Stimulated activated CD8-positive, alpha-beta memory T cell treated with anti-CD3 and anti-CD28 coated beads, Interleukin-15, amount 100 ng/mL, for 24 hours (primary cell): ENCODE measurements at places on chromosomes 3 and 15.

DNA sequence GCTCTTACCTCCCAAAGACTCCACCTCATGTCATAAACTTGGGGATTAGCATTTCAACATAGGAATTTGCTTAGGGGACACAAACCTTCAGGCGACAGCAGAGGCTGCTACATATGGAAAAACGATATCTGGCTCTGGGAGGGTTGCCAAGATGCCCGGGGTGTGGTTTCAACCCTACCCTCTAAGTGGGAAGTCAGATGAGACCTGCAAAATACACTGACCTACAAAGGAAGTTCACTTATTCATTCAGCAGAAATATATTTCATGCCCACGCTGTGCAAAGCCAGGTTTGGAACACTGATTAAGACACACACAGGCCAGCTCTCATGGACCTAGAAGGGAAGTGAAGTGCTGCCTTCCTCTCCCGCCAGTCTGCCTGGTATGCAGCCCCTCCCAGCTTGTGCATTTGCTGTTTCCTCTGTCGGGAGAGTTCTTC lies 239.3 kb downstream of the FEZF2 start:
- DNase-seq: no peak

DNA sequence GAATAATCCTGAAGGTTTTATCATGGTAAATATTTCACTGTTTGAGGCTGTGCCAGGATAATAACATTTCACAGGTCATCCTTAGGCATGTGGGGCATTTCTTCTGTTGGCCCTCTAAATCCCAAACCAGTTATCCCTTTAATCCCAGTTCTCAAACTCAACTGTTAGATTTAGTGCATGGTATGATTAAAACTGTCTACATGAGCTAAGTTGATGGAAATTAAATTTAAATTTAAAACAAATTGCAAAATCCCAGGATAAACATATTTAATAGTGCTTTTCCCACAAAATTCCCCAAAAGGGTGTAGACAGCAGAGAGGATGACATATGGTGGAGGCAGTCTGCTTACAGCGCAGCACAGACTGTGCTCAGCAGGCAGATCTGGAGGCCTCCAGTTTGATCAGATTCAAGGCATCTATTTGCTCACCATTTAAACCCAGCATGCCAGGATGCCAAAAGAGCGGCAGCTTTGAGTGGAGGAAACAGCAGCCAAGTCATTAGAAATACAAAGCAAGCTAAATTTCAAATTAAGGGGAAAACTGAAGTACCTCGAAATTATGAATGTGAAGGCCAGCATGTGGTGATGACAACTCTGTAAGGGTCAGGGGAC lies 325.8 kb downstream of the KCNH8 start:
- no peak for DNase-seq

- DNase-seq: no peak
These were observed 22.2 kb downstream of the TMEM43 start for GRCh38 chr3:14147066-14147435.

DNA sequence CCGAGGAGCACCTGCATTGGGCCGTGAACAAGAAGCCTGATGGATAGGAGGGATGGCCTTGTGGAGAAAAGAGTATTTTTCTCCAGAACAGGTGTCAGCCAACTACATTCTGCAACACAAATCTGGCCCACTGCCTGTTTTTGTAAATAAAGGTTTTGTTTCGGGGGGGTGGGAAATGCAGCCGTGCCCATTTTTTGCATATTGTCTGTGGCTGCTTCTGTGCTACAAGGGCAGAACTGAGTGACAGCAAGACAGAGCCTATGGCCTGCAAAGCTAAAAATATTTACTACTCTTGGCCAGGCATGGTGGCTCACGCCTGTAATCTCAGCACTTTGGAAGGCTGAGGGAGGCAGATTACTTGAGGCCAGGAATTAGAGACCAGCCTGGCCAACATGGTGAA lies 95.9 kb upstream of the AKAP13 start:
- no peak for DNase-seq

- DNase-seq: no peak
These were observed 23.7 kb downstream of the CEP19 start for GRCh38 chr3:196688349-196688748.

- no peak for DNase-seq
These were observed 13.4 kb downstream of the IL12A start for GRCh38 chr3:160001850-160002623.
